Stimulated activated CD8-positive, alpha-beta memory T cell treated with anti-CD3 and anti-CD28 coated beads, Interleukin-15, amount 100 ng/mL, for 24 hours (primary cell): ENCODE measurements at places on chromosomes 2 and 18.
A peak's percentile ranks its signal among the peaks of the same experiment; 100 is the strongest.

GRCh38 chr2:189516546-189516945 lies 64.0 kb downstream of the SLC40A1 start:
- no peak for DNase-seq

GRCh38 chr2:241842620-241843211 lies 16.0 kb downstream of the PDCD1 start:
- no peak for DNase-seq

GRCh38 chr2:21148718-21149117 lies 24.9 kb downstream of the TDRD15 start:
- no peak for DNase-seq

DNA sequence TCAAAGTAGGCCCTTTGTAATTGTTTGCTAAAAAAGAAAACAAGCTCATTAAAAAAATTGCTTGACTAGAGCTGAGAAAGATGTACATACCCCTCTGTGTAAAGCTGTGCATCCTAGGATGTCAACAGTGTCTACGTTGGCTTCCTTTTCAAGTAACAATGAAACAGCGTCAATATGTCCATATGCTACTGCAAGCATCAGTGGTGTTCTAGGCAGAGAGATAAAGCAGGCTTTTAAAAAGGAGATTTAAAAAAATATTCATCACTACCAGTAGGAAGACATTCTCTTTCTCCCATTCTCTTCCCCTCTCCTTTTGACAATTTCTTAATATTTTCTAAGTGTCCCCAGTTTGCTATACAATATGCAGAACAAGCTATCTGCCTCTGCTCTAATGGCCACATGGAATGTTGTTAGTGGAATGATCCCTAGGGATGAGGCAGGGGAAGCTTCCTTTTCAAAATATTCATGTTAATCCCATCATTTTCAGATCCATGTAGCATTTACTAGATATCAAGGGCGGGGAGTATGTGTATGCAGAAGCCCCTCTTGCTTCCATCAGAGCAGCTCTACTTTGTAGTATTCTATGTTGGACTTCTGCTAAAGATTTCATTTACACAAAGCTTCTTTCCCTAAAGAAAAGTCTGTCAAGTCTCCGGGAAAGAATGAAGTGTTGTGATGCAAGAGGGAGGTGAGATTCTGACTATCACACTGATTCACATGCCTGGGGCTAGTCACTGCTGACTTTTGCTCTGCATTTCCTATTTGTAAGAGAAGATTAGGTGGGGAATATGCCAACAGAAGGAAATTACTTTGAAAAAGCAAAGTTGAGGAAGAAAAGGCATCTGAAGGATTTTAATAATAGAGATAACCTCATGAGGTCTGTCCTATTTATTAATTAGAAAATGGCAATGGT lies 81.5 kb upstream of the PGAP1 start:
- DNase-seq, result no peak

DNA sequence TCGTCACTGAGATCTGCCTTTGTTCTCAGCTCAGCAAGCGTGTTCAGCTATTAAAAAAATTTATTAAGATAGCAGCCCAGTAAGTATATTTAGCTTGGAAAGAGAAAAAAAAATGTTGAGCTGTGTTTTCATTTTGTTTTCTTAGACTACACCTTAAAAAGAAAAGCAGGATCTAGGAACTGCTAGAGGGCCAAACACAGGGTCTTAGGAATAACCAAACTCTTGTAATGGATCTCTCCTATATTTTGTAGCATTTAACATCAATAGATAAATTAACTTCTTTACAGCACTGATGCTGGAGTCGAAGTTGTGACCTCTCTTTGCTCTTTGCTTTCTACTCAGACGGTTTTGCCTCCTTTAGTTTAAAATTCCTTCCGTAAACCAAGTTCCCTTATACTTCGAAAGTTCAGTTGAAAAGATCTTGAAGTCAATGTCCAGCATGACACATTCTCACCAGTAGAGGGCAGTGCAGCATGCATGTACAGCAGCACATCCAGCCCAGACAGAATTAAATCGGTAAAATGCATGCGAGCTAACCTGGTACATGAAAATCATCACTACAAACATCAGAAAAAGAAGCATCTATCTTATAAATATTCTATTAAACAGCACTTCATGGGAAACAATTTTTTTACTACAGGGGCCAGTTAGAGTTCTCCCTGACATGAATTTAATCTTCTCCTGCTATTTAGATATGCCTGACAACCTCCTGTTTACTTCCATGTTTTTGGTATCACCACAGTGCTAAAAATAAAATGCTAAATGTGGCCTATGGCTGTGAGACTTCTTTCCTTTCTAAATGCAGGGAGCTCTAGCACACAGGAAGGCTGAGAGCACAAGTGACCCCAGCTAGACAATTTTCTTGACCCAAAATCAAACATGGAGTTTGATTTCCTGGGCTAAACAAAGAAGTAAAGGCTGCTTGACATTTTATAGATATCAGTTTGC lies 48.2 kb upstream of the MAP3K20 start:
- peak; percentile 32 for DNase-seq

DNA sequence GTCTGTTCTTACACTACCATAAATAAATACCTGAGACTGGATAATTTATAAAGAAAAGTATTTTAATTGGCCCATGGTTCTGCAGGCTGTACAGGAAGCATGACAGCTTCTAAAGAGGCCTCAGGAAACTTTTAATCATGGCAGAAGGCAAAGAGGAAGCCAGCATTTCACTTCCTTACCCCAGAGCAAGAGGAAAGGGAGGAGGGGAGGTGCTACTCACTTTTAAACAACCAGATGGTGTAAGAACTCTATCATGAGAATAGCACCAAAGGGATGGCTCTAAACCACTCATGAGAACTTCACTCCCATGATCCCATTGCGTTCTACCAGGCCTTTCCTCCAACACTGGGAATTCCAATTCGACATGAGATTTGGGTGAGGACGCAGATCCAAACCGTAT lies 344.4 kb upstream of the SLC39A10 start:
- no peak for DNase-seq

- DNase-seq, result no peak
Observed at GRCh38 chr2:10824191-10824590, 11.6 kb upstream of the PDIA6 start.

GRCh38 chr2:237020090-237020489 lies 65.6 kb upstream of the COPS8 start:
- no peak for DNase-seq

- no peak for DNase-seq
Observed at GRCh38 chr2:218880102-218880858, at the start of gene WNT10A. TSS of gene WNT10A (plus strand) at chr2:218880852. CDS start at chr2:218880996, 144 bp downstream.
